Left ventricle myocardium superior (tissue), 1 donor: ENCODE measurements at places on chromosomes 1 and 21.

DNA sequence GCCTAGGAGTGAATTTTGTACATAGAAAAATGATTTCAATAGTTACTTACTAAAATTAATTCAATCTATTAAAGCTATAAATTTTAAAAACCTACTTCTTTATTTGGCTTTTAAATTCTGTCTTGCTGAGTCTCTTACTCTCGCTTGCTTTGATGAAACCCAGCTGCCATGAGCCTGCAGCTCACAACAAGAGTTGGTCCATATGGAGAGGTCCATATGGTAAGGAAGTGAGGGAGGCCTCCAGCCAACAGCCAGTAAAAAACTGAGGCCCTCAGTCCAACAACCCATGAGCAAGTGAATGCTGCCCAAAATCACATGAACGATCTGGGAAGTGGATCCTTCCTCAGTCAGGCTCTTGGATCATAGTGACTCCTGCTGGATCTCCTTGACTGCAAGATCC lies 89.9 kb upstream of the CXADR start:
- no peak for DNase-seq

DNA sequence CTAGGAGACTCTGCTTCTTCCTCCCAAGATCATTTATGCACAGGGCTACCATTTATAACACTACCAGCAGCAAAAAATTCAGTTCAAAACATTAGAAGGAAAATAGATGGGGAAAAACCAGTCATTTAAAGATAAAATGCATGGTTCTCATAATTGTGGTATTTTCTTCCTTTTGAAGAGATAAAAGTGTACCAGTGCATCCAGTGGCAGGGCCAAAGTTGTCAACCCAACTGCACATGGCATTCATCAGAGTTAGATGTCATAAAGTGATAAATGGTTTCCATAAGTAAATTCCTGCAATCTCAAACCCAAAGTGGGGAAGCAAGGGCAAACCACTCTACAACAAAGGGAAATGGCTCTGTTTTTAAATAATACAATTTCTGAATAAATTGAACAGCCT lies 119.1 kb upstream of the DMRTA2 start:
- no peak for DNase-seq

GRCh38 chr1:180141381-180141934 lies 13.2 kb upstream of the QSOX1 start:
- no peak for DNase-seq

DNA sequence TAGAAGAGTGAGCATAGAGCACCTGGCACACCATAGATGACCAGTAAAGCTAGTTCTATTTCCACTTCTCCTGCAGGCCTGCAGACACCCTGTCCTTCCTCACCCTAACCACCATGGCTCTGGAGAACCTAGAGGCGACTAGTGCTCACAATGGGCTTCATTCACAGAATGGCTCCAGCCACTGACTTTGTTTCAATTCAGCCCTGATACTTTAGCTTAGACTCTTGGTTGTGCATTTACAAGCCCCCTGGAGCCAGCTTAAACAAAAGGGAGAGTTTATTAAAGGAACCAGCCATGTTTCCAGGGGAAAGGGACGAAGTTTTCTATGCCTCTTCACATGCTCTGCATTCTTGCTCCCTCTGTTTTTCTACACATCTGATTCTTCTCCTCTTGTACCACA lies 123.7 kb downstream of the NAV1 start:
- DNase-seq = no peak

- peak; percentile 35 for DNase-seq
Measured at GRCh38 chr1:205700865-205701401, 20.6 kb upstream of the SLC45A3 start.

GRCh38 chr1:192435704-192436103 lies 118.9 kb downstream of the RGS21 start:
- DNase-seq = no peak

DNA sequence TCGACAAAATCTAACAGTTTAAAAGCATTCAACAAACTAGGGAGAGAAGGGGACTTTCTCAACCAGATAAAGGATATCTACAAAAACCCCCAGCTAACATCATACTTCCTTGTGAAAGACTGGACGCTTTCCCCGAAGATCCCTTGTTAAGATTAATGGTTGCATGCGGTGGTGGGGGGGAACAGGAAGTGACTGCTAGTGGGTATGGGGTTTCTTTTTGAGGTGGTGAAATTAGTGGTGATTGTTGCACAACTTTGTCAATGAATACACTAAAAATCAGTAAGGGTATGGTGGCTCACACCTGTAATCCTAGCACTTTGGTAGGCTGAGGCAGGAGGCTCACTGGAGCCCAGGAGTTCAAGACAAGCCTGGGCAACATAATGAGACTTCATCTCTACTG lies 26.9 kb upstream of the EYA3 start:
- DNase-seq = no peak

DNA sequence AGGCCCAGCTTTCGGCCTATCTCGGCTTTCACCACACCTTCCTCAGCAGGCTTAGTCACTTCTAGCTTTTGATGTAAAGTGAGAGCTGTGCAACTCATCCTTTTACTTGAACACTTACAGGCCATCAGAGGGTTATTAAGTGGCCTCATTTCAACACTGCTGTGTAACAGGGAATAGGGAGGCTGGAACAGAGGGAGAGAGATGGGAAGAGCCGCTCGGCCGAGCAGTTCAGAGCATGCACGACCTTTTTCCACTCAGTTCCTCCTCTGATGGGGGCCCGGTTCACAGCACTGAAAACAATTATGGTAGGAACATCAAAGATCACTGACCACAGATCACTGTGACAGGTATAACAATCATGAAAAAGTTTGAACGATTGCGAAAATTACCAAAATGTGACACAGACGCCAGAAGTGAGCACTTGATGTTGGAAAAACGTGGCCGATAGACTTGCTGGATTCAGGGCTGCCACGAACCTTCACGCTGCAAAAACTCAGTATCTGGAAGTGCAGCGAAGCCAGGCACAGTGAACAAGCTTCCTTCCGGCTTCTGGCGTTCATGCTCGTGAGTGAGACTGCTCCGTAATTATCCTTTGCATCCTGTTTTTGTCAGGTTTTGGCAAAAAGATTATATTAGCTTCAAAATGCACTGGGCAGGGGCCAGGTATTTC lies 28.6 kb downstream of the AGPAT3 start:
- DNase-seq = no peak

DNA sequence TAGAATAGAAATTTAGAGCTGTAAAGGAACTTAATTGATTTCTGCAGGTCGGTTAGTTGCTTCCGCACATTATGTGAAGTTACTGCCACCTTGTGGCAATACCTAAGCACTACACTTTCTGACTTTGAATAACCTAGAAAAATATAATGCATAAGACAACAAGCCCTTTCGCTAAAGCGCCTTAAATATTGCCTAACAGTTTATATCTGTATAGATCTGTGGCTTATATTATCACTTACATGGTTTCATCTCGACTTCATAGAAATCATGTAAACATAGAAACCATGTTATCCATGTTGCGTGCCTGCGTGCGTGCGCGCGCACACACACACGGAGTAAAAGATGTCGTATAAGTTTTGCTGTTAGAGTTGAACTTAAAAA lies 10.9 kb upstream of the IFI16 start:
- peak; percentile 71 for DNase-seq

GRCh38 chr1:201061049-201061448 lies 37.5 kb upstream of the KIF21B start:
- DNase-seq = peak; percentile 78

GRCh38 chr1:183632114-183632513 lies 3.5 kb downstream of the ARPC5 start:
- no peak for DNase-seq

DNA sequence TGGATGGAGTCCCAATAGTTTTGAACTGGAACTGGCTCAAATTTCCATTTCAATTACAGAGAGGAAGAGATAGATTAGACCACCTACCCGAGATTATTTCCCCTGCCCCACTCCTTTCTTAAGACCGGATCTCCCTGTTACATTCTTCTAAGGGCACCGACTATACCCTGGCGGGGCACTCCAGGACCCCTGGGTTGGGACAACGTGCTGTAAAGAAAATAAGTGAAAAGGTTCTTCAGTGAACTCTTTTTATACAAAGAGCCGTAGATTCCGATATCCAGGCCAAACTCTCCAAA lies 6.7 kb downstream of the NR5A2 start:
- DNase-seq = no peak

- no peak for DNase-seq
Measured at GRCh38 chr21:19109694-19110093, 706.1 kb upstream of the TMPRSS15 start.

- peak; percentile 69 for DNase-seq
Measured at GRCh38 chr1:89723863-89724262, 90.9 kb downstream of the LRRC8C start.

- peak; percentile 44 for DNase-seq
Measured at GRCh38 chr1:18949686-18950400, 6.6 kb downstream of the IFFO2 start.

DNA sequence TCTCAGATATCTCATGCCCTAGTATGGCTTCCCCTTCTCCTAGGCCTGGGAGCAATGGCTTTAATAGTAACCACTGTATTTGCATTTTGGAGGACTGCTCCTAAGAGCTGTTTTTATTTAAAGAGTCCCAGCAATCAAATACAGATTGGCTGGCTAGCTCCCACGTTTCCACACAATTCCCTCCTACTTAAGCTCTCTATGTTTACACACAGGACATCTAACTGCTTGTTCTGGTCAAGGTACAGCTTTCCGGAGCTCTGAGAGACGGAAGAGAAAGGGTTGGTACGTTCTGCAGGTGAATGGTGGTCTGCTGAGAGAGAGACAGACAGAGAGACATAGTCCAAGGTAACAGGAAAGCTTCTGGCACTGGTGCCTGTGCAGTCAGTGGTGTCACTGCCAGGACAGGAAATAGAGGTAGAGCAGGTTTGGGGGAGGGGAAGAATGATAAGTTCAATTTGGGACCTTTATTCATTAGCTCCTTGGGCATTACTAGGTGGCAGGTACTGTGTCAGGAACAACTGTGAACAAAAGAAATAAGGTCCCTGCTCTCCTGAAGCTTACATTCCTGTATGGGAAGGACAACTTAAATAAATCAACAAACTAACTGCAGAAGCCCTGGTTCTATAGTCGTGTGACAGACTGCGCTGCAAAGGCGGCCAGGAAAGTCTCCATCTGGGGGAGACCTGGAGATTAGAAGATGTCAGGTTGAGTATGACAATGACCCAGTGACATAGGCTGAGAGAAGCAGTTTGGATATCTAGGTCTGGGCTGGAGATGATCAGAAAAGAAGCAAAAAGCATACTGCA lies 1.2 kb upstream of the SLC25A33 start:
- DNase-seq = no peak
